ENCODE measurements at places on chromosomes 11 and 22. TPM values are rescaled to one million over a fixed set of nuclear protein-coding genes. Genes with fewer than 3 reads are reported as not detected.

DNA sequence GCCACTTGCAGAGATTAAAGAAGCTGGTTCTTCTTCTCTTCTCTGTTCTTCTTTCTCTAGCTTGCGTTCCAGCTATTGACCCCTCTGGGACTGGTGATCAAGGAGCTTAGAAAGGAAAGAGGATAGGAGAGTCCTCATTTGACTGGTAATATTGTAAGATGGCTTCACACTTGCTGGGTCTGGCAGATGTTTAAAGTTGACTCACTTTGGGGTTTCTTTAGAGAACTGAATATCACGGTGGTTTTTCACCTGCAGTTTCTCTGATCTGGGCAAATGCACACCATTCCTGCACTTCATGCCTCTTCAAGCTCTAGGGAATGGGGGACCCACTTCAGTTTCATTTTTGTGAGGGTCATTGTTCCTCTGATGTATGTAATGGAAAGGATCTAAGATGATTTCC lies 41.8 kb upstream of the DEUP1 start:
- DNase-seq = no peak

DNA sequence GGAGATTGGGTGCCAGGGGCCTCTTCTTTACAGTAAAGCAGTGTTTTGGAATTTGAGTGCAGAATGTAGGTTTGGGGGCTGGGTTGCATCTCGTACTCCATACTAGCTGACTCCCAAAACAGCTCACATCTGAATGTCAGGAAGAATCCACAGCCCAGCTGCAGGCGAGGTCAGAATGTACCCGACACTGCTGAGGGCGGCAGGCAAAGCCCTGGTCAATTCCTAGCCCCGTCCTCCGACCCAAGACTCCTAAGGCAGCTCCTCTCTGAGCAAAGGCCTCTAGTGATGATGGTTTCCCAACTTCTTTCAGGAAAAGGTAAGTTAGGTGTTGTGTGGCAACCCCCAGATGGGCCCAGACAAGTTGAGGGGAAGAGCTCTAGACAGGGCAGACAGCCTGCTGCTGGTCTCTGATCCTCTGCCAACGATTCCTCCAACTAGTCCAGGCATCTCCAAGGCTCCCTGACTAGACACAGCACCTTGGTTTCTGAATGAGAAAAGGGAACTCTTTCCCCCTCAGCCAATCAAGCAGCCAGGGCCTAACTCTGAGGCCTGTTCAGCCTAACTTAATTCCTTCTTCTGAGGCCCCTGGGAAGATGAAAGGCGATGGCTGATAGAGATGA lies 8.6 kb downstream of the LARGE2 start:
- no peak for DNase-seq

GRCh38 chr11:88552379-88553062 lies 215.0 kb upstream of the CTSC start:
- no peak for DNase-seq

DNA sequence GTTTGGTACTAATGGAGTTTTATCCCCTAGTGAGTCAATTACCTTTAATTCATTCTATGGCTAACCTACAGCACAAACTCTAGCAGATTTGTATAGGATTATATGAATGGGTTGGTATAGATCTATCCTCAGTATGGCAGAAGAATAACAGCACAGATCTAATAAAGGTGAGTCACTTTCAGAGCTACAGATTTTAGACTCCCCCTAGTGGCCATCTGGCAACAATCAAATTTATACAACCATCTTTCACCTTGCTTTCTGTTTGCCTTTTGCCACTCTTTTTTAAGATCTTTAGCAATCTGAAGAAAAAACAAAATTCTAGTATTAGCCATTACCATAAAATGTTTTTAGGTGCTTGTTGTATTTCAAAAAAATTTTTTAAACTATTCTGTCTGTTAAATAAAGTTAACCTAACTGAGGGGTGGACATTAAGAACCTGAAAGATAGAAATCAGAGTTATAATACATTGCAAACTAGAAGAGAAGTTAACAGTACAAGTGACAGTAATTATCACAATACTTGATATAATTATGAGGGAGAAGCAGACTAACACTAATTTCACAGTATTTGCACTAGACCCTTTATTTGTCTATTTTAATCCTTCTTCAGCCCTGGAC lies 25.8 kb downstream of the DDIAS start:
- DNase-seq = no peak

The SEPTIN3 gene
- 0.22 TPM for total RNA-seq

GRCh38 chr22:40690370-40690769 lies 11.1 kb downstream of the MCHR1 start:
- no peak for DNase-seq

DNA sequence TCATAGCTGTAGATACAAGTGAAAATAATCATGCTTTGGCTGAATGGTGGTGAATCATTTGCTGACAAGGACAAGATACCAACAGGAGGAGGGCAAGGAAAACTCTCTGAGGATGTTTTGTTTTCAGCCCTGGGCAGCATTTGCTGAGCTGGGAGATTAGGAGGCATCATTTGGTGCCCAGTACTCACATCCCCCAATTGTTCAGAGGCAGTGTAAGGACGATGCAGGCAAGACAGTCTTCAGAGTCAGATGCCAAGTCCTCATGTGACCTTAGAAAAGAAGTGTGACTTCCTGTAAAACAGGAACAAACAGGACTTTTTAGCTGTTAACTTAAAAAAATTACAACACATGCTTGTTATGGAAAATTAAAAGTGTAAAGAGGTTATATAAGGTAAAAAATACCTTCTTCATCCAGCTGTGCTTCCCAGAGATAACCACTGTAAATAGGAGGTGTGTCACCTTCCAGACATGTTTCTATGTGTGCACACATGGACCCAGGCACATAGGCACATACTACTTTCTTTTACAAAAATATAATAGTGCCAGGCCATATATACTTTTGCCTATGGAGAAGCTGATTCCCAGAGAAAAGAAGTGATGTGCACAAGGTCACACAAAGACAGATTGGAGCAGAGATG lies 18.0 kb downstream of the CNTF start:
- no peak for DNase-seq

DNA sequence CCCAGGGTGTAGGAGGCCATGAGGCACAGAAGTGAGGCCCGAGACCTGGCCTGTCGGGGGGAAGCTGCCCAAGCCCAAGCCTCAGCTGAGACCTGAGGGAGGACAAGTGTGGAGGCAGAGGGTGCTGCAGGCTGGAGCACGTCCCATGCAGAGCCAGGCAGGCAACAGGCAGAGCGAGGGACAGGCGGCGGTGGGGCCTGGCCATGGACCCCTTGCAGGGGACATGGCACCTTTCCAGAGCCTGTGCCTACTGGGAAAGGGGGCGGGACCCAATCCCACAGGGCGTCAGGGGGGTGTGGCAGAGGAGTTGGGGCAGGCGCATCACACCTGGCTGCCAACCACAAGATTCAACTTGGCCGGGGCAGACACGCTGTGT lies 4.3 kb downstream of the TNNI2 start:
- DNase-seq = peak; percentile 36

The KMT2A gene
- 21.1 TPM for total RNA-seq

DNA sequence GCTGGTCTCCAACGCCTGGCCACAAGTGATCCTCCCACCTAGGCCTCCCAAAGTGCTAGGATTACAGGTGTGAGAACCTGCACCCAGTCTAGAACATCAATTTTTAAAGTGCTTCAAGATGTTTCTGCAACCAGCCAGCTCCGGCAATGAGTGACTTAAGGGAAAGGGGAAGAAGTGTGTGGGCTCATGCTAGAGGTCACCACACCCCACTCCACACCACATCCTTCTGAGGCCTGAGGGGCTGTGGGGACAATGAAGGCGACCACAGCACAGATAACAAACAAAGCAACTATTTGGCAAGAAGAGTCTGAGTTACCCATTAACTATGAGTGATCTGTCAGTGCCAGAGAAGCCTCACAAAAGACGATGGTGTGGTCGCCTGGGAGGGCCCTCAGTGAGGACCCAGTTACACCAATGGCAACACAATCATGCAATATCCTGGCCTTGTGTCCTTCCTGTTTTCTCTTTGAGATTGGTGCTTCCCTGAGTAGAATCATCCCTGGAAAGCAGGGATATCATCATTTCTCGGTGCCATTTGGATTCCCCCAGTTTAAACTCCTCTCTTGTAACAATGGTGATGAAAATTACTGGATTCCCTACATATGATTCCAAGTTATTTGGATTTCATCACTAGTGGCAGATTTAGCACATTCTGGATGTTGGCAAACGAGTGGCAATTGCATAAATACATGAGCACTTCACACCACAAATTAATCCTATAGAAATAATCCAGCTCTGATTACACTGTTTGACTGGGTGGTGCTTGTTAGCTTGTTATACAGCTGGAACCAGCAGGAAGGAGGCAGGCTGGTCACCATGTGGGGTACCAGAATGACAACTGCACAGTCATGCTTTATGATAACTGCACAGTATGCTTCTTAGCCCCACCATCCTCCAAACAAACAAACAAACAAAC lies 18.4 kb downstream of the ABTB2 start:
- no peak for DNase-seq

The IRAG1 gene
- total RNA-seq = 5.2 TPM

DNA sequence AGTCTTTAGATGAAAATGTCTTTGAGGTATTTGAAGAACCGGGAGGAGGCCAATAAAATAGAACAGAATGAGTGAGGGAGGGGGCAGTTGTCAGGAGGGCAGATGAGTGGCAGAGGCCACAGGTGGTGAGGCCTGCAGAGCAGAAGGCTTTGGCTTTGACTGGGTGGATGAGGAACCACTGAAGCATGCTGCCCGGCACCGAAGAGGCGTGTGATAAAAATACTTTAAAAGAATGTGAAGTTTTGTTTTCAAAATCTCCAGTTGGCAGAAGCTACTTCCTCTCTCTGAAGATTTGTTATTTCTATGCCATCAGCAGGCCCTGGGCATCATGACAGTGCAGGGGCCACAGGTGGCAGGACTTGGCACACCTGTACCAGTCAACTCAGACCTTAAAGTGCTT lies 6.3 kb downstream of the MS4A12 start:
- DNase-seq = no peak

GRCh38 chr11:93169143-93169542 lies 28.6 kb downstream of the SLC36A4 start:
- DNase-seq = no peak

The ARFIP2 gene
- total RNA-seq = 15.2 TPM

GRCh38 chr11:764322-765024 lies 12.8 kb downstream of the GATD1 start:
- DNase-seq = no peak

GRCh38 chr11:114194702-114195101 lies 101.5 kb upstream of the NNMT start:
- no peak for DNase-seq

The KCNJ11 gene
- total RNA-seq = 29.2 TPM

The HSPB2 gene
- total RNA-seq = 37.0 TPM

GRCh38 chr11:30652801-30653200 lies 66.6 kb upstream of the MPPED2 start:
- DNase-seq = no peak

- no peak for DNase-seq
Measured at GRCh38 chr11:130369713-130370112, 55.0 kb upstream of the ZBTB44 start.

DNA sequence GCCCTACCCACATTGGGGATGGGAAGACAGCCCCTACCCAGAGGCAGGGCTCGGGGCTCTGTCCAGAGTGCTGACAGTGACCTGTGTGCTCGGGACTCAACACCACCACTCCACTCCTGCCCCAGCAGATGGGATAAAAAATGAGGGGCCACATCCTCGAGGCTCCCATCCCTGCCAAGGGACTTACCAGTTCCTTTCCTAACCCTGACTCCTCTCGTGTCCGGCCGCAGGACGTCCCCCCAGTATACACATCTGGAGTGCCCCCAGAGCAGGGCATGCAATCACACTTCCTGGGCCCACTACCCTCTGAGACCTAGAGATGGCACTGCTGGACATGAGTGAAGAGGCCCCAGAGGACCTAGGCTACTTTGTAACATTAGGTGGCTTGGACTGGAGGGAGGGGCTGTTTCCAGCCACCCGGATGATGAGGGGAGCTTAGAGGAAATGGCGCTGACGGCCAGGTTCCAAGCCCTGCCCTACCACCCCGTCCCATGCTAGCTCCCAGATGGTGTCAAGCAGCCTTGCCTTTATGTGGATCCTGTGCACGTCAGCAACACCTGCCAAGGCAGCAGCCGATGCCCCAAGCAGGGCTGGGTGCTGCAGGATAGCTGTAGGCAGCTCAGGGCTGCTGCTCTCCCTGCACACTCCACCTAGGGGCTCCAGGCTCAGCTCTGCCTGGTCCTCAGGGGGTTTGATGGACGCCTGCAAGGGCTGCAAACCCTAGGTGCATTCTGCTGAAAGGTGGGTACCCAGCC lies 86.6 kb downstream of the DGCR2 start:
- DNase-seq = no peak

GRCh38 chr11:47087801-47088200 lies 88.9 kb downstream of the ARFGAP2 start:
- DNase-seq = no peak

DNA sequence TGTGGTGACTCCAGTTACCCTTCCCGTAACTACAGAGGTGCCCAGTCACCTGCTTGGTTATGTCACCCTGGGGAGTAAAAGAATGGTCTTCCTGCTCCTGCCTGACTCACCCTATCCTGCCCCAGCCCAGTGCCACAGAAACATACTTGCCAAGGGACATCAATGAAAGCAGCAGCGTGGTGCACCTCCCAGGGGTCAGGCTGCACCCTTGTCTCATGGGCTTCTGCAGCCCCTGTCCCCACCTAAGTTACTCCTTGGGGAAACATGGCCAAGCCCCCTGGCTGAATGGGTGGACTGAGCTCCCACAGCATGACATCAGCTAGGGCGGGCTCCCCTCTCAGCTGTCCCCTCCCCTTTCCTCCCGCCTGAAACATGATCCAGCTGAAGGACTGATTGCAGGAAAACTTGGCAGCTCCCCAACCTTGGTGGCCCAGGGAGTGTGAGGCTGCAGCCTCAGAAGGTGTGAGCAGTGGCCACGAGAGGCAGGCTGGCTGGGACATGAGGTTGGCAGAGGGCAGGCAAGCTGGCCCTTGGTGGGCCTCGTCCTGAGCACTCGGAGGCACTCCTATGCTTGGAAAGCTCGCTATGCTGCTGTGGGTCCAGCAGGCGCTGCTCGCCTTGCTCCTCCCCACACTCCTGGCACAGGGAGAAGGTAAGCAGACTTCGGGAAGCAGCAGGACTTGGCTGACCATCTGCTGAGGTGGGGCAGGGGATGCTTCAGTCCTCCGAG lies at the start of gene HTR3A:
TSS of gene HTR3A (plus strand) at position 368 of the 730 bp plus-strand sequence. CDS start at position 586, 218 bp downstream.
- peak; percentile 78 for DNase-seq

DNA sequence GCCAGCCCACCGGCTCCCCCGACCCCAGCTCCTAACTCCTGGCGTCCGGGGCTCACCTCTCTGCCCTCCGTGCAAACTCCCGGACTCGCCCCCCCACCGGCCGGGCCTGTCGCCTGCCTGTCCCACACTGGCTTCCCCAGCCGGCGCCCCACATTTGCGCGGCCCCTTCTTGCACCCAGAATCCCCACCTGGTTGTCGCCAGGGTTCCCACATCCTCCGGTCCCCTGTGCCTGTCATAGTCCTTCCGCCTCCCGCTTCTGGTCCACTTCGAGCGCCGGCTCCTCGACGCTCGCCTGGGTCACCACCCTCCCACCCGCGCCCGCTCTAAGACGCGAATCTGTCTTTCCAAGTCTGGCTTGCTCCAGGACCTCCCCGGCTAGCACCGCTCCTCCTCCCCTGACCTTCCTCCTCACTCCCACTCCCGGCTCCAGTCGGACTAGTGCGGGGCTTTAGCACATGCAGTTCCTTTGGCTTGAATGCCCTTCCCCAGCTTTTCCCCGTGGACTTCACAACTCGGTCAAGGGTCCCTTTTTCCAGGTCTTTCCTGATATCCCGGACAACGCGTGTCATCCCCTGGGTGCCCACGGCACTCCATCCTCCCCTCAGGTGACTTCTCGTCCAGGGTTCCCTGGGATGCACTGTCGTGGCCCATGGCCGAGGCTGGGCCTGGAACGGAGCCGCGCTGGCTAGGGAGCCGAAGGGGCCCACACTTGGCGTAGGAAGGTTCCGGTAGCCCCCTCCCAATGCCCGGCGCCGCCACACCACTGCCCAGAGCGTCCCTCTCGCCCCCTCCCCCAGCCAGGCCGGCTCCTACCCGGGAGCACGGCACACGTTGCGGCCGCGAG lies 635 bp downstream of the SCARF2 start:
- peak; percentile 49 for DNase-seq

The IFITM1 gene
- total RNA-seq = 101 TPM

All from left ventricle myocardium superior (tissue), 1 donor.